Activated CD8-positive, alpha-beta memory T cell treated with anti-CD3 and anti-CD28 coated beads, Interleukin-2, amount 50 U/mL, for 4 hours (primary cell): ENCODE measurements at places on chromosomes 7 and 10.

DNA sequence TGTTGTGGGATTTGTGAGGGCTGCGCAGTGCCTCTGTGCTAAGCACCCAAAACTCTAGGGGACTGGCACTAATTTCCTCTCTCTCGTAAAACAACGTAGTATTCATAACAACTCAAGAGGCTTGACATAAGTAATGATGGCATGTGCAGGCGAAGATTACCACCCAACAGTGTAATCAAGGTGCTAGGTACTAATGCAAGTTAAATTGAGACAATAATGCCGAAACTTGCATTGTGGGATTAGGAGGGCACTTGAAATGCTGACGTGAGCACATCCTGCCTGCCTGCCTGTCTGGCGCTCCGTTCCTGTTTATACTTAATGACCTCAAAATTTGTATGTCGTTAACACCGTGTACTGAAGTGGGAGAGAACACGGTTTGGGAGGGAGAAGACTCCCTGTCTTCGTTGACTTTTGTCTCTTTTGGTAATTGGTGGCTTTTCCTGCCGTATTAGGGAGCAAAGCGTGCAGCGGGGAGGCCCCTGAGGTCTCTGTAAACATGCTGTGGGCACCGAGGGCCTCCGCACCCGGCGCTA, 139.0 kb downstream of the MGMT start:
- DNase-seq, result no peak

- DNase-seq, result no peak
Measured at GRCh38 chr7:98628418-98628817, 11.3 kb downstream of the NPTX2 start.

DNA sequence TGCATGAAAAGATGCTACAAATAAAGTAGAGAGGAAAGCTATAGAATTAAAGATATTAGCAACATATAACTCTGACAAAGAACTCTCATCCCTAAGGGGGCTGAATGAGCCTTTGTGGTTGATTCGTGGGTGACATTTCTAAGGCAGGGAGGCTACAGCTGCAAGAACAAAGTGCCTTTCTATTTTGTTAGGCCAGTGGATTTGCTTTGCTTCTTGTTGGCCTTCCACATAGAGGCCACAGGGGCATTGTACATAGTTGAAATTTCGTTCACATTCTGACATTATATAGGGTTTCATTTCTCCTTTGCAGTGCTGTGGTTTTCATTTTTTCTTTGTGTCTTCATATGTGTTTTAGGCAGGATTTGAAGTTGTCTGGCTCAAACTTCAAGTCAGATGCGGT, 819.2 kb upstream of the C7orf33 start:
- DNase-seq, result no peak

DNA sequence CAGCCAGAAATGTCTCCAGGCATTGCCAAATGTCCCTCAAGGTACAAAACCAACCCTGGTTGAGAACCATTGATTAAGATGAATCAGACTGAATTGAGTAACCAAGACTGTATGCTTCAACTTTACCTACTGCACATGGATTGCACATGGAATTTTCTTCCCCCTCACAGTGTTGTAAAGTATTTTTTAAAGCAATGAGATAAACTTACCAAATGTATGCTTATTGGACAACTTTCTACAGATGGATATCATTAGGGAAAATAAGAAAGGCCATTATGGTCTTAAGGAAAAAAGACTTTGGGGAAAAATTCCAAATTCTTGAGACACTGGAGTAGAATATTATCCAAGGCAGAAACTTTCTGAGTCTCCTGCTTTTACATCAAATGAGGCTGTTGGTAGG, 20.9 kb upstream of the MTPN start:
- no peak for DNase-seq

DNA sequence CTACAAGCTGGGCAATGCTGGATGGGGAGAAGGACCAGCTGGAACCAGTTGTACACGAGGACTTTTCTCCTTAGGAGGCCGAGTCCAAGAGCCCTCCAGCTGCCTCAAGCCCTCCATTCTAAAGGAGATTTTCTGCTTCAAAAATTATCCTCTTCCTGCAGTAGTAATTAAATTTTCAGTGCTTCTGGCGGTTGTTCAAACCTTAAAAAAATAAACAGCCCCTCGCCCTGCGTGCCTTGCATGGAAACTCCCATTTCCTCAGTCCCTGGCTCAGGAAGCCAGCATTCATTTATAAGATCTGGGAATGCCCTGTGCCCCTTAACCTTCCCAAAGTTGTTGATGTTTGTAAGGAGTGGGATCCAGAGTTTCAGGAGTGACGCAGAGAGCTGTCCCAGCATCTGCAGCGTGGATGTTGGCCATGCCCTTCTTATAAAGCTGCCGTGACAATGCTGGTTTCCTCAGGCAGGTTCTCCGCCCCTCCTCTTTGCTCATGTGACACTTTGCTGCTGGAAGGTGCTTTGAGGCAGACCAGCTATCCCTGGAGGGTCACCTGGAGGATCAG, 24.0 kb upstream of the ACTR3B start:
- no peak for DNase-seq

GRCh38 chr7:155166108-155166507, 96.0 kb downstream of the HTR5A start:
- no peak for DNase-seq

GRCh38 chr7:3264693-3265339, 36.2 kb upstream of the SDK1 start:
- no peak for DNase-seq

DNA sequence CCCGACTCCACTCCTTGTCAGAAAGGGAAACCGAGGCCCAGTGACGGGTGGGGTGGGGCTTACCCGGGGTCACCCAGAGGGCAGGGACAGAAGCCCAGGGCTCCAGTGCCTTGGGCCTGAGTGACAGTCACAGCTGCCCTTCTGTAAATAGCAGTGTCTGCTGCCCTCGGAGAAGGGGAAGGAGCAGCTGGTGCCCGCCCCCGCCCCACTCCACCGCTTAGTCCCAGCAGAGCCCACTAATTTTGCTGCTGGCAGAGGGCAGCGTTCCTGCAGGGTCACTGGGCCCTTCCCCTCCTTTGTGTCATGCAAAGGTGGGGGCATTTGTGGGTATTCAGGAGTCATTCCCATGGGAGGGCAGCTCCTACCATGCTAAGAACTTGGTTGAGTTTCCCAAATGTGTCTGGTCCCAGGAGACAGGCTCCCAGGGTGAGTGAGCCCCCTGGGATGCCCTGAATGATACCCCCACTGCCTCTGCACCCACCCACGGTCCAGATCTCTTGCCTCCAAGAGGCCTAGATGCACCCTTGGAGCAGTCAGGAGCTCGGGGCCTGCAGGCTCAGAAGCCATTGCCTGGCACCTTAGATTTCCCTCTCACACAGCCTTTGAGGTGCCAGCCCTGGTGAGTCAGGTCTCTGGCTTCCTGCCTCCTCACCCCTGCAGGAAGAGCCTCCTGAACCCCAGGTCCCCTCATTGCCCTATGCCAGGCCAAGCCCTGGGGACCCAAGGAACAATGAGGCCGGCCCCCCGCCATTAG, 17.2 kb downstream of the SH2B2 start:
- DNase-seq, result no peak

GRCh38 chr7:144622745-144623144, 213.1 kb downstream of the TPK1 start:
- DNase-seq, result no peak

DNA sequence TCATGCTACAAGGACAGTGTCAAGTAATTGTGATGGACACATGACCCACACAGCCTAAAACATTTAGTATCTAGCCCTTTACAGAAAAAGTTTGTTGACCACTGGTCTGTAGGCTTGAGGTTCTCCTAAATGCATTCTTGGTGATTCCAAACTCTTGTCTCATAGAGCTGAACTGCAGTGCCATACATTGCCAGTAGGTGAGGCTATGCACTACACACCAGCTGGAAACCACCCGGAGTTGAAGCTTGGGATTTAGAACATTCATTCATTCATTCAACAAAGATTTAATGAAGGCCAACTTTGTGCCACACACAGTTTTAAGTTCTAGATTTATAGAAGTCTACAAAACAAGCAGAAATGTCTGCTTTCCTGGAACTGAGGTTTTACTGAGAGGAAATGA, 77.3 kb upstream of the TCF7L2 start:
- no peak for DNase-seq

DNA sequence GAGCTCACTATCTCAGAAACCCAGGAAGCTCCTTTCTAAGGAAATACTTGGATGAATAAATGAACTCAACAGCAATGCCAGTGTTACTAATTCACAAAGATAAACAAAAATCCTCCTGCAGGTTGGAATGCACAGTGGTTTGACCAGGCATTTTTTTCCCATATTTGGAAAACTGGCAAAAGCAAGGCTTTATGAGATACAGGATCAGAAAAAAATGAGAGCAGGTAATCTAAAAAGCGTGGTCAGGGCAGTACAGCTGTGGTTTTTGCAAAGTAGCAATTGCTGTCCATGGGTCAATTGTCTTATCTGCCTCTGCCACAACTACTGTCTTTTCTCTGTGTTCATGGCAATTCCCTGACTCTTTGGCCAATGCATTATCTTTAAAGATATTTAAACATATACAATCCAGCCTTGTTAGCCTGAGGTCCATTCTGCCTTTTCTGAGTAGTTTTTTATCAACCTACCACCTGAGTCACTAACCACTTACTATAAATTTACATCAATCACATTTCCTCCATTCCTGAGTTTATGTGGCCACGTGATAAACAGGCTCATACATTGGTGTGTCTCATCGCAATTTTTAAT, 564.5 kb upstream of the IGFBP3 start:
- no peak for DNase-seq

DNA sequence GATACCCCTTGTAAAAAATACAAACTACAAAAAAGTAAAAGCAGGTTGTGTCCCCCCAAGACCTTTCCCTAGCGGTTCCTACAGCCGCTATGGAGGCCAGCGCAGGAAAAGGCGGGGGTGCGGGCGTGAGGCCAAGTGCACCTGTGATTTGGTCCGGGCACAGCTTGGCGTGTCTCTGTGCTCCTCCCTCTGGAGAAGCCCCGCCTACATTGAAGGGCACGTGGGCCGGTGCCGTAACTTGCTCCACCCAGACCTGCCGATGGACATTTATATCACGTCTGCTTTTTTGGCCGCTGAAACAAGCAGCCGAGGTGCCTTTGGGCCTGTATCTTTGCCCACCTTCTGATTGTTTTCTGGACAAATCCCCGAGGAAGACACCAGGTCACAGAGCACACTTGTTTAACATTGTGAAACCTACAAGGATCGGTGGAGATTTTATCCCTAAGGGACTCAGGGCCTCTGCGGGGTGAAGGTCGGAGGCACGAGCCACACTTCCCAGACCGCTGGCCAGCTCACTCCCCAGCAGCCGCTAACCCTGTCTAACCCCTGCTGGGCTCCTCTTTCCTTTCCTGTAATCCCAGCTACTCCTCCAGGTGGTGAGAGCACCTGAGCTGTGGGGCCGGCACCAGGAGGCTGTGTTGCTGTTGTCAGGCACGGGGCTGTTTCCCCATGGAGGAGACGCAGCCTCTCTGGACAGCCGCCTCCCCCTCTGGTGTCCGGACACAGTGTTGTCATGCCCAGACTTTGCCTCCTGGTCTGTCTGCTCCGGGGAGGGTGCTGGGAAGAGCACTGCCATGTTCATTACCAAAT, 18.8 kb upstream of the INPP5A start:
- no peak for DNase-seq

DNA sequence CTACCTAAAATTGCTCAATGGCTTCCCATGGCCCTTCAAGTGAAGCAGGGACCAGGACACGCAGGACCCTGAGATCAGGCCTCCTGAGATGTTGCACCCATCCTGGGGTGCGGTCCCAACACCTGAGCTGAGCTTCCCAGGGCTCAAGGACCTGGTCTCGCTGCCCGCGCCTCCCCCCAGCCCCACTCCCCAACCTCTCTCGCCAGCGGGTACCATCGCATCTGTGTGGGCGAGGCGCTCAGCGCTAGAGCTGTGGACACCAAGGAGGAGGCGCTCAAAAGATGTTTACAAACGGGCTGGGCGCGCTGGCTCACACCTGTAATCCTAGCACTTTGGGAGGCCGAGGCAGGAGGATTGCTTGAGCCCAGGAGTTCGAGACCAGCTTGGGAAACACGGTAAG, 7.4 kb upstream of the CRYGN start:
- DNase-seq, result no peak

DNA sequence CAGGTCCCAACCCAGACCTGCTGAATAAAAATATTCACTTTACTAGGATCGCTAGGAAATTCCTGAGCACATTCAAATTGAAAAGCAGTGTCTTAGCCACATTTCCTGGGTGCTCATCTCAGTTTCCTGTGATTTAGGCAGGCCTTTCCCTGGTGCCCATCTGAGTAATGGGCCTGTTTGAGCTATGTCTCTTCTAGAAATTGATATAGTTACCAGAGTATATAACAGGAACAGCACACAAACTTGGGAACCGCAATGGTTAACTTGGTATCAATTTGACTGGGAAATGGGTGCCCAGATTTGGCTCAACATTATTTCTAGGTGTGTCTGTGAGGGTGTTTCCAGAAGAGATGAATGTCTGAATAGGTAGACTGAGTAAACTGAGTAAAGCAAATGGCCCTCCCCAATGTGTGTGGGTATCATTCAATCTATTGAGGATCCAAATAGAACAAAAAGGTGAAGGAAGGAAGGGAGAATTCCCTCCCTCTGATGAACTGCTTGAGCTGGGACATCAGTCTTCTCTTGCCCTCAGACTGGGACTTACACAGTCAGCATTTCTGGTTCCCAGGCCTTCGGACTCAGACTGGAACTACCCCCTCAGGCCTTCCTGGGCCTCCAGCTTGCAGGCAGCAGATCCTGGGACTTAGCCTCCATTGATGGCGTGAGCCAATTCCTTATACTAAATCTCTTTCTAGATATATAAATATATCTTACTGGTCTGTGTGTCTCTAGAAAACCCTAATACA, 99.1 kb downstream of the CCDC71L start:
- no peak for DNase-seq

DNA sequence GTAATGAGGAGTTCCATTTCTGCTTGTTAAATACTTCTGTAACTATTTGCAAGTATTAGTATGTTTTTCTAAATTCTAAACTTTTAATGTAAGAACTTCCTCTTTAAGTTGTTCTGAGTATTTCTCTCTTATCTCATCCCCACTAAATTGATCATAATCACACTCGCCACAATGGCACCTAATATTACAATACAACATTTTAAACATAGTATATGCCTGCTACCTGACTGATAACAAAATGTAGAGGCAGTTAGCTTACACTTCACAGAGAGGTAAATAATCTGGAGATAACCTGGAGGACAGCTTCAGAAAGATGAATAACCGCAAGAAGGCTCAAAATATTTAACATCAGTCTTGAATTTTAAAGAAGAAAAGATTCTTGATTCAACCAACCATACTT, 48.6 kb downstream of the HIBADH start:
- no peak for DNase-seq

- DNase-seq, result no peak
Measured at GRCh38 chr10:128875030-128875744, 591.9 kb upstream of the MGMT start.

DNA sequence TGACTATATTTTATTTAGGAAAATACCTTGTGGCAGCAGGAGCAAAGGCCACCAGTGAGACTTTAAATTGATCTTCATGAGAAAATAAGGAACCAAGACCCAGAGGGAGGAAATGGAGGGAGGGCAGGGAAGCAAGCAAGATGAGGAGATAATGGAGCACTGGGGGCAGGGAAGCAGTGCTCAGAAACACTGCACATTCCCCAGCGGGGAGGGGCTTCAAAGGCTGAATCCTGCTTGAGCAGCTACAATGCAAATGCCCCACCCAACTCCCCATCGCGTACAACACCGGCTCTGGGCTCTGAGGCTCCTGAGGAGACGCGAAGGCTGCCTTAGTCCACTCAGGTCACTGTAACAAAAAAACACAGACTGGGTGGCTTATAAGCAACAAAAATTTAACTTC, 503.8 kb downstream of the GRID1 start:
- DNase-seq, result no peak

- DNase-seq, result no peak
Measured at GRCh38 chr7:118615681-118616080, 391.2 kb downstream of the ANKRD7 start.
